ENCODE measurements at places on chromosomes 13 and 19. TPM values are rescaled to one million over a fixed set of nuclear protein-coding genes. Genes with fewer than 3 reads are reported as not detected.

The LYL1 gene
- total RNA-seq, result 15.4 TPM

The CGB2 gene
- not detected for total RNA-seq

The CYP2A7 gene
- total RNA-seq, result not detected

The TUBA3C gene
- not detected for total RNA-seq

The LGALS14 gene
- not detected for total RNA-seq

The SERP2 gene
- 4.5 TPM for total RNA-seq

The BST2 gene
- 104 TPM for total RNA-seq

All from left lung (tissue), 14 donors.